Muscle of leg (tissue), 16 donors: ENCODE measurements at places on chromosomes 6 and 20.

DNA sequence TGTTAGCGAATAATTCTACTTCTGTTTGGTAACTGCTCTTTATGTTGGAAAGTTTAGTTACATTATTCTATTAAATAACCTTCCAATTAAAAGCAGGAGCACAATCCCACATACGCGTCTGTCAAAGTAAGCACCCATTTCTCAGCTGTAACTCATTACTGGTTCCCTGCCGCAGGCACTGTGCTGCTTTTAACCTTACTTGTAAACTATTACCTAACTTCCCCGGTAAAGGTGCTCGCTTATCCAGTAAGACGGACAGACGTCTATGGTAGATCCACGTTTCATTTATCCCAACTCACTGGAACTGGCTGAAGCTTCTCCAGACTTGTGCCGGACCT lies 529 bp upstream of the ENPP4 start:
- no peak for DNase-seq

- DNase-seq, result peak; percentile 98
Measured at GRCh38 chr20:48411245-48411644, 416.6 kb downstream of the PREX1 start.

- peak; percentile 17 for DNase-seq
Measured at GRCh38 chr20:15012566-15012965, 675.2 kb upstream of the FLRT3 start.

DNA sequence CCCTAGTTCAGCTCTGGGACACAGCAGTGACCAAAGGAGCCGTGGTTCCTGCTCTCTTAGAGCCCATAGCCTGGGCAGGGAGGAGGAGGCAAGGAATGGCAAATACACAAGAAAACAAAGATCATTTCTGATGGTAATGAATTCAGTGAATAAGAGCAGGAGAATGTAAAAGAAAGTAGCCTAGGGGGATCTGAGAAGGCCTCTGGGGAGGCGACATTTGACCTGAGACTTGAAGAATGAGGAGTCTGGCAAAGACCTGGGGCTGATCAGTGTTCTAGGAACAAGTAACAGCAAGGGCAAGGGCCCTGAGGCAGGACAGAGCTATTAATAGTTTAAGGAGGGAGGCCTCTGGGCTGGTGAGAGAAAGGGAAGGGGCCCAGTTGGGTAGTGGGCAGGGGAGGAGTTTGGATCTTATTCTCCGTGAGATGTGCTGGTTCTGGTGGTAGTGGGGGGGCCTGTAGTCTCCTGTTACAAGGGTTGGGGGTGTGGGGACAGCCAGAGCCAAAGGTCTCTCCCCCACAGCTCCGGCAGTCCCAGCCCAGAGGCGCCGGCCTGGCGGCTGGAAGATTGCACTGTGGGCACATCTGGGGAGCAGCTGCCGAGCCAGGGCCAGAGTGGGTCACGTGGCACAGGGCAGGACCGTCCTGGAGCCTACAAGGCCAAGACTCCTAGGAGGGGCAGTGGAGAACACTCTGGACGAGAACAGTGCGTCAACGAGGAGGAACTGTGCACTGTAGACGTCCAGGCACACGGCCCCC lies 9.3 kb upstream of the ID1 start:
- peak; percentile 82 for DNase-seq

GRCh38 chr20:63101781-63102720 lies 95.3 kb upstream of the BHLHE23 start:
- DNase-seq, result peak; percentile 48

- no peak for DNase-seq
Measured at GRCh38 chr6:33050014-33050810, 23.2 kb downstream of the HLA-DPA1 start.

- DNase-seq, result no peak
Measured at GRCh38 chr20:35340436-35340835, 48.2 kb upstream of the FAM83C start.

- DNase-seq, result peak; percentile 40
Measured at GRCh38 chr6:32329141-32329540, 42.6 kb downstream of the TSBP1 start.

DNA sequence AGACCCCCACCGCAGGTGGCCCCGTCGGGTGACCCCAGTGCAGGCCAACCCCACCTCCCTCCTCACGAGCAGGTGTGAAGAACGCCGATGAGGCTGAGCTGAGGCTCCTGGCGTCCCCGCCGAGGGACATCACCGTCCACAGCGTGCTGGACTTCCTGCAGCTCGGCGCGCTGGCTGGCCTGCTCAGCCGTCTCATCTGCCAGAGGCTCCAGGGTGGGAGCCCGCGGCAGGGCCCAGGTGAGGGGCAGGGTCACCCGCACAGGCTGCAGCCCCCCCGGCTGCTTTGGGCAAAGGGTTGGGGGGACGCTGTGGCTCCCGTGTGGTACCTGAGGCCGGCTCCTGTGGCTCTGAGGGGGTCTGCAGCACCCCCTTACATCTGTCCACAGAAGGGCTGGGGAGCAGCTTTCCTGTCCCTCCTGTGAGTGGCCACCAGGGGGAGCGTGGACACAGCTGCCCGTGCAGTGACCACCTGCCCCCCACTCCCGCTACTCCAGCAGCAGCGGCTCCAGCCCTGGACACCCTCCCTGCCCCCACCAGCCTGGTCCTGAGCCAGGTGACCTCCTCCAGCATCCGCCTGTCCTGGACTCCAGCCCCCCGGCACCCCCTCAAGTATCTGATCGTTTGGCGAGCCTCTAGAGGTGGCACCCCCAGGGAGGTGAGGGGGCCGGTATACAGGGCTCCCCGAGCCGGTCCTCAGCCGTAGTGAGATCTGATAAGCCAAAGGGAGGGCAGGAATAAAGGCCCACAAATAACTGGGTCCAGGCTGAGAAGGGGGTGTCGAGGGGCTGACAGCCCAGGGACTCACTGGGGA lies 16.5 kb downstream of the COL20A1 start:
- peak; percentile 63 for DNase-seq

DNA sequence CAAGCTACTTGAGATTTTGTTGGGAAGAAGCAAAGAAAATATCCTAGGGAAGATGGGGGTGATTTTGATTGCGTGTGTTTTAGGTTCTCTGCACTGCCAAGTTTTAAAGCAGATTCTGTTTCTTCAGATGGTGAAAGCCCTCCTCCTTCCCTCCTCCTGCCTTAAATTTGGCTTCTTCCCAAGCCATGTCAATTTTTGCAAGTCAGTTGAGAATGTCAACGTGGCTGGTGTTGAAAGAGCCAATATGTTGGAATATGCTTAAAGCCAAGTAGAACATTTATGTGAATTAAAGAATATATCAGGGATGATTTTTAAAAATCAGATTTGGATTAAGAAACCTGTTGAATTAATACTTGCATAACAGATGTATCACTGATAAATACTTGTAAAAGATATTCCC lies 270.8 kb downstream of the ARID1B start:
- DNase-seq, result peak; percentile 63

DNA sequence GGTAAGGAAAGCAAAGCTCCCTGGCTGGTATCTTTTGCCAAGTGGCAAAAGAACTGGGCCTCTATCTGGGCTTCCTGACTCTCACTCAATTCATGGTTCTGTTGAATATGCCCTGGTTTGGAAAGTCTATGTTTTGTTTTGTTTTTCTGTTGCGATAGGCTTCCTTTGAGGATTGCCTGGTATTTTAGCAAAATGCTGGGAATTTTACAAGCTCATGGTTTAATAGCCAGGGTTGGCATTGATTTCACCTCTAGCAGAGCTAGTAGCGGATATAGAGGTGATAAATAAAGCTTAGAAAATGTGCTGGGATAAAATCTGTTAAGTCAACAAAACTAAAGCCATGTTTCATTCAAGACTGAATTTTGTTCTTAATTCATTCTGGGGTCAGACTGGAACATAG lies 109.9 kb downstream of the RNF144B start:
- DNase-seq, result no peak

DNA sequence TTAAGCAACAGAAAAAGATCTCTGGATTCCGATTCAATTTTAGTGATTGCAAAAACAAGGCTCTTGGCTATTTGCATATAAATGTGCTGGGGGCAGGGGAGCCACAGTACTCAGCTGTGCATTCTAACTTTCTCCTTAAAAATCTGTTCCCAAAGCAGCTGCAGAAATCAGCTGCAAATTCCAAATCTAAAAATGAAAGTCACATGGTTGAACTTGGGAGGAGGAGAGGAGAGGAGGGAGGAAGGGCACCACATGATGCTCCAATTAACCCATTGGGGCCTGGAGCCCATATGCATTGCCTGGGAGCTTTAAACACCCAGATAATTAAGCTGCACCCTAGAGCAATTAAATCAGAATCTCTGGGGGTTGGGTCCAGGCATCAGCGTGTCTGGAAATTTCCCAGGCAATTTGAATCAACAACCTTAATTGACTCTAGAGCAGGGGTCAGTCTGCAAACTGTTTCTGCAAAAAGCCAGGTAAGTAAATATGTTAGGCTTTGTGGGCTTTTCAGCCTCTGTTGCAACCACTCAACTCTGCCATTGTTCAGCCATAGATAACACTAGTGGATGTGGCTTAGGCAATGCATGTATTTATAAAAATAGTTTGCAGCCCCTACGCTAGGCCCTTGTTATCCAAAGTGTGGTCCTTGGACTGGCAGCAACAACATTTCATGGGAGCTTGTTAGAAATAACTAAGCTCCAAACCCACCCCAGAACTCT lies 508.1 kb downstream of the KIF16B start:
- peak; percentile 93 for DNase-seq

DNA sequence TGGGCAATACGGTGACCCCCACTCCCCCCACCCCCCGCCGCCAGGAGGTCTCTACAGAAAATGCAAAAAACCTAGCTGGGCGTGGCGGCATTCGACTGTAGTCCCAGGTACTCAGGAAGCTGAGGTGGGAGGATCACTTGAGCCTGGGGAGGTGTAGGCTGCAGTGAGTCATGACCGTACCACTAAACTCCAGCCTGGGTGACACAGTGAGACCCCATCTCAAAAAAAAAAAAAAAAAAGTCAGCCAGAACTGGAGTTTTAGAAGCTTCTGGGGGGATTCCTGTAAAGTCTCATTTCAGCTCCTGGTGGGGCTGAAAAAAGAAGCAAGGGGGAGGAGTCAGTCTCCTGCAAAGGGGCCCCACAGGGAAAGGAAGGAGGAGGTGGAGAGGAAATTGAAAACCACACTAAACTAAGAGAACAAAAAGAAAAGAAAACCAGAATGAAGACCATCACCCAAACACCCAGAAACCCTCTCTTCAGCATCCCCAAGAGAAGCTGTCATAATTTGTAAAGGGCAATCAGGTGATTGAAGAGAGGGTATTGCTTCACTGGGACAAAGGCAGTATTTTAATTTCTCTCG lies 50.4 kb downstream of the NOL4L start:
- DNase-seq, result no peak

GRCh38 chr6:49038294-49038822 lies 424.7 kb downstream of the MMUT start:
- DNase-seq, result no peak

- no peak for DNase-seq
Measured at GRCh38 chr20:8433291-8433690, 301.2 kb downstream of the PLCB1 start.

- DNase-seq, result no peak
Measured at GRCh38 chr20:22586645-22587310, 2.4 kb upstream of the FOXA2 start.

GRCh38 chr20:58693226-58694006 lies 816 bp downstream of the NPEPL1 start:
- DNase-seq, result peak; percentile 56

GRCh38 chr6:12340488-12340818 lies 50.3 kb downstream of the EDN1 start:
- DNase-seq, result no peak

DNA sequence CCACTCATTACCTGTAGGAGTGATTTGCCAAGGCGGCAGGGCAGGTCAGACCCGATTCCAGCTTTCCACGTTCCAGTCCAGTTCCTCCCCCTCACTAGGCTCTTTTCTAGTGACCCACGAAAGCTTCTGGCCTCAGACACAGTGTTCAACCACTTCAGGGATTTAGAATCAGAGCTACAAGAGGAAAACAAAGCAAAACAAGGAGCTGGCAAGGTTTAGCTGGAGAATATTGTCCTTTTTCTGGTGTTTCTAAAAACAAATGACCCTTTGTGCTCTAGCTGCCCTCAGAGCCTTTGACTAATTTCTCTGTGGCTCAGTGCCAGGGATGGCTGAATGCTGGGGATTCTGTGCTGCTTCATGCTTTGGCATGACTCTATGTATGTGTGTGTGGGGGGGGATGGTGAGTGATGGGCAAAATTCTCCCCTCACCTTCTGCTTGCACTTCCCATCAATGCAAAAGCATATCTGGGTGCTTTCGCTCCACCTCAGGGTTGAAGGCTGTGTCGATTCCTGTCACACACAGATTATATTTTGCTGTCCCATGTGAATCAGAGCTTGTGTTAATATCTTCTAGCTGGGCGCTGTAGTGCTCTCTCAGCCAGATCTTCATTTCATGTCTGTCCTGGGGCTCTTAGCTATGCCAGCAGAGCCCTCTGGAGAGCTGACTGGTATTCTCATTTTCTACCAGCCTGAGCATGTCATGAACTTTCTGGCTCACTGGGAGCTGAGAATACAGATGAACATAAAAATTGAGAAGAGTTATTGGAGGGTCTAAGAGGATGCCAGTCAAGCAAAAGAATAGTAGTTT lies 19.3 kb upstream of the NEDD9 start:
- peak; percentile 83 for DNase-seq

GRCh38 chr6:53411451-53411850 lies 62.7 kb upstream of the ELOVL5 start:
- DNase-seq, result no peak

- no peak for DNase-seq
Measured at GRCh38 chr6:4370066-4370465, 234.7 kb upstream of the ECI2 start.

DNA sequence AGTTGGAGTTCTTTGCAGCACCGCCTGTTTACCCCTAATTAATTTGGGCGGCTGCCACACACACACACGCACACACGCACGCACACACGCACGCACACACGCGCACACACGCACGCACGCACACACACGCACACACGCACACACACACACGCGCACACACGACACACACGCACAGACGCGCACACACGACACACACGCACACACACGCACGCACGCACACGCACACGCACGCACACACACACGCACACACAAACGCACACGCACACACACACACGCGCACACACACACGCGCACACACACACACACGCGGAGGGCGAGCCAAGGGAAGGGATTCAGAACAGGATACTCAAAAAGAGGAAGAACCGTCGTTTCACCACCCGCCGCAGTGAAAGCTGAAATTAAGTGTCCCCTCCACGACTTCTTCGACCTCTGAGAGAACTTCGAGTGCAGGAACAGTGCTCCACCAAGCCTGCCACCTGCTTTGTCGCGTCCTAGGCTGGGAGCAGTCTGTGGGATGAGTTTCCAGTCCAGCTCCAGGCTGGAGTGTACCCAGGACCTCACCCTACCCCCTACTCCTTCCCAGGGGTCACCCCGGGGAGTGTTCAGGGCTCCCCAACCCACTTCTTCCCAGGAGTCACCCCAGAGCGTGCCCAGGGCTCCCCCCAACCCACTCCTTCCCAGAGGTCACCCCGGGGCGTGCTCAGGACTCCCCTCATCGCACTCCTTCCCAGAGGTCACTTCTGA lies 1.1 kb downstream of the RNASET2 start:
- peak; percentile 55 for DNase-seq

- no peak for DNase-seq
Measured at GRCh38 chr6:15359335-15359862, 113.5 kb downstream of the JARID2 start.
